GM12864 (cell line): ENCODE measurements at places on chromosomes 12 and 14.

DNA sequence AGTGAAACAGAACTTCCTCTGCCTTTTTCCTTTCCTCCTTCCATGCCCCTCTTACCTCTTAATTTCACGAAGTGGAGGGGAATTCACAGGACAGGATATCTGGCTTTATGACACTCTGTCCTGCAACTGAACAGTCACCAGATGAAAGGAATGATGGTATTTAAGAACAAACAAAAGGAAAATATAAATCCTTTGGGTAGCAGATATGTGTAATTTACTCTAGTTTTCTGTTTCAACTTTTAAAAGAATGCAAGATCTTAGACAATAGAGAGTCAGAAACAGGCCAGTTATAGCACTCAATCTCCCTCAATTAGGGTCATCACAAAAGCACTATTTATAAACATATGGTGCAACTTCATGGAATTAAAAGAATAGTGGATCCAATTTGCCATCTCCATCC is 25.0 kb upstream of the HMGA2 start:
- no peak for DNase-seq

DNA sequence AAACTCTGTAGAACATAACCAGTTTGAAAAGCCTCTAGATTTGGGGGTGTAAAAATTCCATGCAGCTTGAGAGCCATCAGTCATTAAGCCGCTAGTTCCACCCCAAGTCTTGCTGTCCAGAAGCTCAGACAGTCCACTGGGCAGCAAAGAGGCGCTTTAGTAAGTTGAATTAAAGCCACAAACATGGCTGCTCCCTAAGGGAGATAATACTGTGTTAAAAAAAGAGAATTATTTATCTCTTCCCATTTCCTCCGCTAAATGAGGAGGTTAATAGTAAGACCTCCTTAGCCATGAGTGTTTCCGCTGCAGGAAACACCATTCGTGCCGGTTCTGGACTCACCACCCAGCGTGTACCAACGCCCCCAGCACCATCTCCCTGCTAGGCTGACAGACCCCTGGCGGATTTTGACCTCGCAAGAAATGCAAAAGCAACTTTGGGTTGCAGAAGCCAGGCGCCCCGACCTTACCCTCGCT is 536 bp downstream of the TM7SF3 start:
- DNase-seq = no peak

DNA sequence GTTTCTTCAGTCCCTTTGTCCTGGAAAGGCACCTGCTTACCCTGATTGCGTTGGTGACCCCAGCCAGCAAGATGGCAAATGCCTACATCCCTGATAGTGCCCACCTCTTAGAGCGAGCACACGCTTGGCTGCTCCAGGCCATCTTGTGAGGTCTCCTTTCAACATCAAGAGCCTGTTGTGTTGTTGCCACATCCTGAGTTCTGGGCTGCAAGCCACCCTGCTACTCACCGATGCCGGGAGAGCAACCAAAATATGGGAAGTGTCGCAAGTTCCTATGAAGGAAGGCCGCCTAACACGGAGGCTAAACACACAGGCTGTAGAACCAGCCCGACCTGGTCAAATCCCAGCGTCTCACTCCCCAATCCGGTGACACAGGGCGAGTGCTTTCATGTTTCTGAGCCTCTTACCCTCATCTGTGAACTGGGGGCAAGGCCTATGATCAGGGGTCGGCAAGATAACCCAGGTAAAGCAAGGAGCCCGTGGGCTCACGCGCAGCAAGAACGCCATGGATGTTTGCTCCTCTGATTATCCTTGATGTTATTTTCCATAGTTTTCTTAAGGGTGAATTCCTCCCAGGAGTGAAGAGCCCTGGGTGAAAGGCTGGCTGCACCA is 98.4 kb downstream of the LGMN start:
- no peak for DNase-seq

DNA sequence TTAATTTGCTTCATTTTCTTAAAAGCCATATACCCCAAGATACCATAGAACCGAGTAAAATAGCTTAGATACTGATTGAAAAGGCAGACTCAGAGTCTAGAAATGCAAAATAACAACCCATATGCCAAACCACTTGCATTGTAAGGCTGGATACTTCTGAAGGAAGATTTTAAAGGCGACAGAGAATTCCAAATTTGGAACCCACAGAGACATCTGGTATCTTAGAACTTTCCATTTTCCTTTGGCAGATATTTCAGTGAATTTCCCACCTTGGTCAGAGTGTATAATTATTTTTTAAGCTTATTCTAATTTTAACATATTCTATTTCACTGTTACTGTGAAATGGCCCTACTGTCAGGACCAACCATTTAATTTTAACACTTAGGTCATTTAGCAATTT is 186.4 kb upstream of the E2F7 start:
- no peak for DNase-seq

- DNase-seq = no peak
These were observed 68.5 kb upstream of the HOXC13 start for GRCh38 chr12:53870117-53870516.

- DNase-seq = no peak
These were observed 24.4 kb upstream of the HSP90B1 start for GRCh38 chr12:103905730-103906349.

GRCh38 chr12:58378028-58378427 is 436.7 kb downstream of the ATP23 start:
- DNase-seq = no peak

GRCh38 chr14:59435987-59436386 is 29.2 kb downstream of the GPR135 start:
- DNase-seq = no peak

- DNase-seq = no peak
These were observed 11.6 kb upstream of the MDM2 start for GRCh38 chr12:68796399-68796798.

- no peak for DNase-seq
These were observed 217.8 kb downstream of the KIF26A start for GRCh38 chr14:104356020-104356737.

- DNase-seq = no peak
These were observed 8.7 kb upstream of the CCDC60 start for GRCh38 chr12:119325813-119326212.

DNA sequence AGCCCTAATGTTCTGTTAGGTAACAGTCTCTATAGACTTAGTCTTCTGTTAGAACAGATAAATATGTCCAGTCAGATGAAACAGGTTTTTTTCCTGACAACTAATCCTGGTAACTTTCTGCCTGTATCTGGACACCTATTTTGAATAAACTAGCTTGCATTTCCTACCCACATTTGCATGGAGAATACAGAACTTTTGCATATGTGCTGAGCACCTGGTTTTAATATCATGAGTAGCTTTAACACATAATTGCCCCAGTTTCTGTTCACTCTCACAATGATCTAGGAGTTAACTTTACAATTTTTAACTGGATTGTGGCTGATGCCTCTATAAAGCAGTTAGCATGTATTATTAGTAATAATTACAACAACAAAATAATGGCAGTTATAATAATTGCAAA is 111.7 kb downstream of the KTN1 start:
- DNase-seq = no peak

DNA sequence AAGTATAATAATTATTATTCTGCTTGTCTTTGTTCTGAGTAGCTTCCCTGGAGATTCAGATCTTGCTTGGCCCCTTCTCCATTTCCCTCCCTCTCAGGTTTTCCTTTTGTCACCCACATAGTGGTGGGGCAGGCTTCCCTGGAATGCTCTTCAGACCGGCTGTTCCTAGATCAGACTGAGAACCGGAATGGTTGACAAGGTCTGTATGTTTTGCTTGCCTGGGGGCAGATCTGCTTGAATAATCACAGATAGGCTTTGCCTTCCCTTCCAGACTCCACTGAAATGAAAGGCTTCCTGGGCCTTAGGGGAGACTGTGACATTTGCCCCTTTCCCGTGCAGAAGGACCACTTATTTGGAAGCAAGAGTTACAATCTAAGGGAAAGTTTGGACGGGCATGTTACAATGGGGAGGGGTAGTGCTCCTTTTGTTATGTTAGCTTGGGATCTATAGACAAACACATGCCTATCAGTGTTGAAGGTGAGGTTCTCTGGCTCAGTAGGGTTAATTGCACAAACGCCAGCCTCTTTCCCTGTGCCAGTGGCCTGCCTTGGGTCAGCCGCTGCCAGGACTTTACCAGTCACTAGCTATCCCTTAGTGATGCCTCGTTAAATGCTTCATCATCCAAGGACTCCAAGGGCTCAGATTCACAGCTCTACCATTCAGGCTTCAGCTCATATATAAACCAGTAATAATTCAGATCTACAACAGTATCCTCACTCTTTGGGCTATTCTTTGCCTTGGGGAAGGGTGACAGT is 178.6 kb downstream of the SNAPC1 start:
- no peak for DNase-seq

DNA sequence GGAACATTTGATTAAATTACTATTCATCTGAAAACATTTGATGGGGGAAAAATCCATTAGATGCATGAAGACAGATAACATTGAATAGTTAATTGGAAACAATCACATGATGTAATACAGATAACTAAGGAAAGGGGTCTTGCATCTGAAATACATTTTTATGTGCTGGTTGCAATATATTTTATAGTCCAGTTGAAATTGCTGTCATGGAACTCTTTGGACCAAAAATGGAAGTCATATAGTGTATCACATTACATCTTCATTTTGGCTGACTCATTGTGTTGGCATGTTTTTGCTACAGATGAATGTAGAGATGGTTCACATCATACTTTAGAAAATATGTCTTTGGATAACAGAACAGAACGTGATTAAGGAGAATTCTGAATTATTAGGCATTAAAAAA is 43.0 kb upstream of the GNPNAT1 start:
- DNase-seq = no peak

- DNase-seq = no peak
These were observed 7.3 kb upstream of the BATF start for GRCh38 chr14:75514673-75515628.

GRCh38 chr12:49231878-49232655 is 32.8 kb upstream of the TUBA1C start:
- DNase-seq = no peak

- DNase-seq = no peak
These were observed 2.8 kb downstream of the CDK2AP1 start for GRCh38 chr12:123268850-123269249.

GRCh38 chr14:72682188-72682587 is 211.7 kb downstream of the DPF3 start:
- DNase-seq = no peak

DNA sequence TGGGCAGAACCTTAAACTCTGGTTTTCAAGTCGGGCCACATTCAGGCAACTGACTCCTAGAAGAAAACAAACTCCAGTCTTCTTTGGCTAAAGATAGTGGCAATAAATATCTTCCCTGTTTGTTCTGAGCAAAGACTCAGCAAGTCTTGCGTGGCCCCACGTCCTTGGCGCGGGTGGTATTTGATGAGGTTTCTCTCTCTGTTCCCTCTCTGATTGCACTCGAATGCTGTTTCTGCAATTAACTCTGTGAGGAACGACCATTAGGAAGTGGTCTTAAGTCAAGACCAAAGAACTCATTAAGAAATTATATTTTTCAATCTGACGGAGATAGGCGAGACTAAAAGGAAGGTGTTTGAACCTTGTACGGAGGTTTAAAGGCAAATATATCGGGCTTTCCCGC is 177.6 kb downstream of the TMEM132C start:
- DNase-seq = no peak

GRCh38 chr14:81062816-81063215 is 107.4 kb downstream of the TSHR start:
- DNase-seq = no peak

- no peak for DNase-seq
These were observed 10.2 kb upstream of the EMP1 start for GRCh38 chr12:13186302-13186701.

GRCh38 chr14:77094672-77095284 is 3.3 kb upstream of the CIPC start:
- DNase-seq = peak; percentile 67

- DNase-seq = no peak
These were observed 57.6 kb downstream of the CCDC59 start for GRCh38 chr12:82300611-82301010.

DNA sequence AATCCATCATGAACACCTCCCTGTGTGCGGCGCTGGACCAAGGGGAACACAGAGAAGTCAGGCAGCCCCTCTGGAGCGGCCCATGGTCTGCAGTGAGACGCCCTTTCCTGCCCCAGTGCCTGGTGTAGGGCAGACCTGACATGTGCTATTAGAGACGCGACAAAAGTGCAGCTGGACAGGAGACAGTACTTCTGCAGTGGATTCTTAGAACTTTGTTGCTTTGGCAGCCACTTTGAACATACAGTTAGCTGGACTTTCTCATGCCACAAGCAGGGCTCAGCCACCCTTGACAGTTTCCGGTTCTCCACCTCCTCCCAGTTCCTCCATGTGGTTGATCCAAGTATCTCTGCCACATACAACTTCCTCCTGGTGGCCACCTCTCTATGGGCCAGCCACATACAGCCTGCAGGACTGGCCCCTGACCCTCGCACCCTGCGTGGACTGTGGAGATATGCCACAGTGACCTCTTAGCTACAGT is 45.9 kb downstream of the LGMN start:
- DNase-seq = peak; percentile 49

DNA sequence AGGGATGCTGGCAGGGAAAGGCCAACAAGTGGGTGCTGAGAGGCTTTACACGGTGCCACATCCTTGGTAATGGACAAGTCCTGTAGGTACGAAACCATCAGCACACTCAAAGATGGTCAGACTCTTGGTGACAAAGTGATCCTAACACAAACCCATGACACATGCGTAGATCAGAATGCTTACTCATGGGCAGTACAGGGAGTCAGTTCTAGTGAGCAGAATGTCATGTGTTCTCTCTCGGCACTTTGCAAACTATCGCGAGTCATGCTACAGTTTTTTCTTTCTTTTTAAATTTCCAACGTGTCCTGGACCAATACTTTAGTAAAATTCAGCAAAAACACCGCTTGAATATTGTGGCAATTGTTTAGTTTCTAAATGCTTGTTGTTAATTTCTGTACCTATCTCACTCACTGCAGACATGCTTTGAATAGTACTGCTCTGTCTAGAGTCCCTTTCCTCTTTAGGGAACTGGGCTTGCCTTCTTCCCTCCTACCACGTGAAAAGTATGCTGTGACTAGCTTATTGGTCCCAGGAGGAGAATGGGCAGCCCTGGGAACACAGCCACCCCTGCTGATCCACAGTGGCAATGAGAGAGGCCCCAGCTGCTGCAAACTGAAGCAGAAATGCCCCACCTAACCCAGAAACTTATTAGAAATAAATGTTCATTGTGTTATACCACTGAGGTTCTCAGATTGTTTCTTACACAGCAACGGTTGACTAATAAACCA is 62.4 kb downstream of the UBR7 start:
- DNase-seq = peak; percentile 4

GRCh38 chr14:78683981-78684380 is 513.8 kb downstream of the NRXN3 start:
- DNase-seq = no peak

GRCh38 chr12:49925433-49926204 is 21.9 kb upstream of the FAIM2 start:
- DNase-seq = no peak

- peak; percentile 59 for DNase-seq
These were observed 68.5 kb downstream of the FBXO34 start for GRCh38 chr14:55339770-55340169.

- peak; percentile 56 for DNase-seq
These were observed at the start of gene IFT81 for GRCh38 chr12:110124269-110124995. IFT81 (plus strand) TSS chr12:110124357; CDS start chr12:110127381, 3,024 bp downstream.

- no peak for DNase-seq
These were observed 206.0 kb downstream of the ADGRD1 start for GRCh38 chr12:131159660-131160059.

- DNase-seq = no peak
These were observed 301.1 kb downstream of the DUSP6 start for GRCh38 chr12:89051065-89051677.

GRCh38 chr14:99393059-99393655 is 87.5 kb downstream of the SETD3 start:
- no peak for DNase-seq
